ENCODE measurements at places on chromosomes 4 and X. TPM values are rescaled to one million over a fixed set of nuclear protein-coding genes. Genes with fewer than 3 reads are reported as not detected.

DNA sequence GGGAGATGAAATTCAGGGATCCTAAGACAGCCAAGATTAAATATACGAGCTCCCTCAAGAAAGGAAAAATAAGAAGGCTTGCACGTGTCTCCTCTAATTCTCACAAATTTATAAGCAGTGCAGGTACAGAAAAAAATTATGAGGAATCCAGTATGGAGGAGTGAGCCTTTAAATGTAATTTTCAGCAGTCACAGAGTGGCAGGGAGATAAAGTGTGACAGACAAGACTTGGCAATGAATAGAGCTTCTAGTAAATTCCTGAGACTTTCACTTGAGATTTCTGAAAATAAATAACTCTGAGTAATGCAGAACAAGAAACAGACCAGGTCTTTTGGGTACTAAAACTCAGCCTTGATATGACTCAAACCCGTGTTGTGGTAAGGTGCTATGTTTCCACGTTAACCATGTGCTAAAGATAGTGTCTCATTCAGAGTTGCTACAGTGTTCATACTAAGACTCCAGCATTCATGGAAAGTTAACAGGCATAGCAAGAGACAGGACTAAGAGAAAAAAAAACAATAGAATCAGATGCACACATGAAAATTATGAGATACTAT lies 119.8 kb downstream of the SPOCK3 start:
- no peak for DNase-seq

ESX1 gene
- 1.6 TPM for total RNA-seq

CXCL3 gene
- not detected for total RNA-seq

GRCh38 chr4:73499996-73500765 lies 18.6 kb downstream of the AFM start:
- no peak for DNase-seq

GRCh38 chr4:142081025-142081424 lies 444.6 kb downstream of the IL15 start:
- no peak for DNase-seq

SYNPO2 gene
- total RNA-seq = 0.87 TPM

DNA sequence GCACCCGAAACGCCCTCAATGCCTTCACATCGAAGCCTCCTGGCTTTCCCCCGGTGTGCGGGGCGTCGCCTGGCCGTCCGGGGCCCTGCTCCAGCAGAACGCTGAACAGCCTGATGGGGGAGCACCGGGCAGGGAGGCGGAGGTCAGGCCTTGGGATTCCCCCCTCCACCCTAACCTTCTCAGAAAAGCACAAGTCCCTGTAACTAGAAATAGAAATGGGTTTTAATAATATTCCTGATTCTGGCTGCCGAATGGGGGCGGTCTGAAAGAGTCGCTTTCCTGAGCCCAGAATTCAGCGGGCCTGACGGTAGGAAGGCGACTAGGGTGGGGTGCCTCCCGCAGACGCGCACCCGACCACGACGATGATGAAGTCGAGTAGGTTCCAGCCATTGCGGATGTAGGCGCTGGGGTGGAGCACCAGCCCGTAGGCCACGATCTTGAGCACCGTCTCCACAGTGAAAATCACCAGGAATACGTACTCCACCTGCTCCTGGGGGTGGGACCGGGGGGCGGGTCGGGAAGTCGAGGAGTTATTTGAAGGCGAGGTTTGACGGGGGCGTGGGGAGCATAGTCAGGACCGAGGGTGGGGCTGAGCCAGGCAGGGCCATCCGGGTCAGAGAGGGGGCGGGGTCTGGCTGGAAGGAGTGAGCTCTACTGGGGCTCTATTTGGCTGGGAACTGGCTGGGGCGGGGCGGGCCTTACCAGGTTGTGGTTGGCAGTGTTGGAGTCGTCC lies 2.5 kb downstream of the CACNA1F start:
- DNase-seq = peak; percentile 50

DNA sequence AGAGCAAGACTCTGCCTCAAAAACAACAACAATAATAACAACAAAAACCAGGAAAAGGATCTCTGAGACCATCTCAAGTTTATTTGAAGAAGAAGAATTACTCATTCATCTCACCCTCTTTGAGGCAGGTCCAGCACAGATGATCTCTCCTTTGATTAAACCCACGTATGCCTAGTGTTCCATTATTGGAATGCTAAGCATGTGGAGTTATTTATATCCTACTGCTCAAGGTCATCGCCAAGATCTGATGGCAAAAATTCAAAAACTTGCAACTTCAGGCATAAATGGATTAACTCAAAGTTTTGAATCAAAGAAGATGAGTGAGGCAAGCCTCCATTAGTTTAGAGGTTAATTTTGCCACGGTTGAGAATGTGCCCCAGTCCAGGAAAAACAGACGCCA lies 184.2 kb downstream of the DHRSX start:
- DNase-seq = no peak

GRCh38 chr4:73609706-73610105 lies 10.5 kb downstream of the RASSF6 start:
- no peak for DNase-seq

DNA sequence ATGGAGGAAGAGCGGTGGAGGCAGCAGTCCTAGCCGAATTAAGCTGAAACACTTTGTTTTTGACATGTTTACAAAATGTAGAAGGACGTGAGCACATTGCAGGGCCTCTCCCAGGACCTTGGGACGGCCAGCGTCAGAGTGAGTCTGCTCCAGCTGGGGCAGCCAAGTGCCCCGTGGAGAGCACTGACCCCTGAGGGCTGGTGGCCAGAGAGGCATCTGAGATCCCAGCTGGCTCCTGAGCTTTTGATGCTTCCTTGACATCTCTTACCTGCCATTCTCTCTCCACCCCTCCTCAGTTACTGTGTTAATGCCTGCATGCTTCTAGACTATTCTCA lies 24.7 kb downstream of the NAT8L start:
- DNase-seq = no peak

GRCh38 chrX:103063918-103064434 lies at the start of gene BEX1:
Gene BEX1, minus strand, starts transcription at chrX:103064171. Its CDS starts 897 bp downstream, at chrX:103063274.
- no peak for DNase-seq

GRCh38 chr4:40307627-40308497 lies 27.3 kb upstream of the CHRNA9 start:
- no peak for DNase-seq

DNA sequence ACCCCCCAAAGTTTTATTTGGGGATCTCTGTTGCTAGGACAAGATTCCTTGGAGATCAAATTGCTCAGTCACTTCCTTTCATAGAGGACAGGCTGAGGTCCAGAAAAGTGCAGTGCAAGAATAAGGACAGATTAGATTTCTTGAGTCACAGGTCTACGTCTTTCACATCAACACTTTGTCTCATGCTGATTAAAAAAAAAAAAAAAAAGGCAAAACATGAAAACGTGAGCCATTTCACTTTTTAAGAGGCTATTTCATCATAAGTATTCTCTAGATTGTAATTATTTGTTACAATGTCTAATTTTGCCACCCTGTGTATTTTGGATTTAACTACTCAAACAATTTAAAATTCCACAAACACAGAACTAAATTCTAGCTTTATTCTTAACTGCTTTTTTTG lies 647.0 kb downstream of the TRAM1L1 start:
- DNase-seq = no peak

DNA sequence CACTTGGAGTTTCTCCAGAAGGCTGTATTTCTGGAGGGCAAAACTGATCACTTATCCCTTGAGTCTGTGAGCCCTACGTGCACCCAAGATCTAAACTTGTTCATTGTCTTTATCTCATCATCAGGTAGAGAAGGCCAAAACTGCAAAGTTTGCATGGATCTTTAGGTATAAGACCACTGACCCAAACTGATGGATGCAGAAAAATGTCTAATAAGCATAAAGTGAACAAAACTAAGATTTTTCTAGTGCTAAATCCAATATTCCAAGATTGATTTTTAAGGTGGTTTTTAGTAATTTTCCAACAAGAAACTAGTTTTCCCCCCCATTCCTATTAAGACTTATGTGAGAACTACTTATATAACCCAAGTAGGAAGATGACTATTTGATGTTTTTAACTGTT lies 2.0 kb downstream of the TMSB15A start:
- no peak for DNase-seq

DNA sequence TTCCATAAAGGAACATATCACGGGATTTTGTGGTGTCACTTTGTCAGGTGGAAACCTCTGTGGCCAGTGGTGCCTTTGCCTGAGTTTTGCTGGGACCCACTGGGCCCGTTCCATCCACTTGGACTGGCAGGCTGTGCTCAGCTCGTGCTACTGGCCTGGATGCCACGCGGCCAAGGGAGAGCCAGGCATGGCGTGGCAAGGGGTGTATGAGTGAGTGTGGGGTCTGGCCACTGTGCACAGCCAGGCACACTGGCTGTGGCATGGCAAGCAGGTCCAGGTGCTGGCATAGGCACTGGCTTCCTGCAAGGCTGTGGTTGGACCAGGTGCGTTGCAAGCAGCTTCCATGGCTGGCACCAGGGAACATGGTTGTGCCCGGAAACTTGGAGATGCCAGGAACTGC lies 60.8 kb downstream of the TBCK start:
- no peak for DNase-seq

DNA sequence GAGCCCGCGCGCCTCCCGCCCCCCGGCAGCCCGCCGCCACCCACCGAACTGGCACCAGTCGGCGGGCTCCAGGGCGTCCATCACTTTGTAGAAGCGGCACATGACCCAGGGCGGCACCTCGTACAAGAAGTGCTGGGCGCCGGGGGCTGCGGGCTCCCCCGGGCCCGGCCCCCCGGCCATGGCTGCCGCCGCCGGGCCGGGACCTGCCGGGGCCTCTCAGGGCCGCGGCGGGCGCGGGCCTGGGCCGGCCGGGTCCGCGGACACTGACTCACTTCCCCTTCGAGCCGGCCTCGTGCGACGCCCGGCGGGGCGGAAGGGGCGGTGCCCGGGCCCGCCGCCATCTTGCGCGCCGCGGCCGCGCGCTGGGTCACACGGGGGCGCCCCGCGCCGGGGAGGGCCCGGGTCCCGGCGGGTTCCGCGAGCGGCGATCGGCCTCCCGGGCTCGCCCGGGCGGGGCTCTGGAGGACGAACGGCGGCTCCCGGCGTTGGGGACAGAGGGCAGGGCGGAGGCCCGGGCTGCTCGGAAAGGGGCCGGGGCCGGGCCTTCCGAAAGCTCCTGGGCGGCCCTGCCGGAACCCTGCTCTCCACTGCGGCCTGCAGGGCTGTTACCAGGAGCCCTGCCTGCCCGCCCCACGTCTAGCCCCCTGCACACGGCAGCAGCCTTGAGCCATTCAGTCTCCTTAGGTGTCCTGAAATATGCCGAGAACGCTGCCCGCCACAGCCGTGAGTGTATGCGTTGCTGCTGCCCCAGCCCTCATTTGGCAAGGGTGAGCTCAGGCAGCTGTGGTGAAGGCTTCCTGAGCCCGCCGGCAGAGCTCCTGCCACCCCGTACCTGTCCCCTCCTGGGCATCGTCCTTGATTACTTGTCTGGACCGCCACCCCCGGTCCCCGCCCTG lies at the start of gene IRAK1:
Gene IRAK1 (minus strand): TSS at position 270 of the 896 bp plus-strand sequence. CDS start 90 bp downstream, at position 180.
- peak; percentile 42 for DNase-seq

DNA sequence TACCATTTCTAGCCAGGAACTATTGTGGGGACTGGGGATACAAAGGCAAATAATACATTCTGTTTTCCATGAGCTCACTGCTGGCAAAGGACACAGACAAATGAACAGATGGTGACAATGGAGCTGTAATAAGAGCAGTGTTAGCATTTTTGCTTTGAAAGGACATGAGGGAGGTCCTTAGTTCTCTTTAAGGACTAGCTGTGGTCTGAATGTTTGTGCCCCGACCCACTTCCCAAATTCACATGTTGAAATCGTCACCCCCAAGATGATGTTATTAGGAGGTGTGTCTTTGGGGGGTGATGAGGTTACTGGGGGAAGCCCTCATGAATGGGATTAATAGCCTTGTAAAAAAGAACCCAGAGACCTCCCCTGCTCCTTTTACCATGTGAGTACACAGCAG lies 30.3 kb downstream of the CCNG2 start:
- DNase-seq = no peak

DNA sequence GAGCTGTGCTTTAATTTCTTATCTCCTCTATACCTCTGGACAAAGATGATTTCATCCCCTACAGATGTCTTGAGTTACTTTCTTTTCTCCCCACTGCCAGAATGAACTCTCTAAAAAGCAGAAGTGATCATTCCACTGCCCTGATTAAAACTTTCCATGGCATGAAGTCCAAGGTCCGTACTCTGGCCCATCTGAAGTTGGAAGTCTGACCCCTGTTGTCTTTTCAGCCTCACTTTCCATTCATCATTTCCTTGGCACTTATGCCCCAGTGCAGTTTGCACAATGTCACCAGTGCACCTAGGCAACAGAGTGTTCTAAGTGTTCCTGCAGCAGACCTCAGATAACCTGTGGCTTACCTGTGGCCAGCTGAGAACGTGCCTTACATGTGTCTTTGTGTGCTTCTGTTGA lies 242.4 kb downstream of the FRAS1 start:
- no peak for DNase-seq

- DNase-seq = no peak
Measured at GRCh38 chr4:16384576-16384975, 158.3 kb upstream of the TAPT1 start.

DNA sequence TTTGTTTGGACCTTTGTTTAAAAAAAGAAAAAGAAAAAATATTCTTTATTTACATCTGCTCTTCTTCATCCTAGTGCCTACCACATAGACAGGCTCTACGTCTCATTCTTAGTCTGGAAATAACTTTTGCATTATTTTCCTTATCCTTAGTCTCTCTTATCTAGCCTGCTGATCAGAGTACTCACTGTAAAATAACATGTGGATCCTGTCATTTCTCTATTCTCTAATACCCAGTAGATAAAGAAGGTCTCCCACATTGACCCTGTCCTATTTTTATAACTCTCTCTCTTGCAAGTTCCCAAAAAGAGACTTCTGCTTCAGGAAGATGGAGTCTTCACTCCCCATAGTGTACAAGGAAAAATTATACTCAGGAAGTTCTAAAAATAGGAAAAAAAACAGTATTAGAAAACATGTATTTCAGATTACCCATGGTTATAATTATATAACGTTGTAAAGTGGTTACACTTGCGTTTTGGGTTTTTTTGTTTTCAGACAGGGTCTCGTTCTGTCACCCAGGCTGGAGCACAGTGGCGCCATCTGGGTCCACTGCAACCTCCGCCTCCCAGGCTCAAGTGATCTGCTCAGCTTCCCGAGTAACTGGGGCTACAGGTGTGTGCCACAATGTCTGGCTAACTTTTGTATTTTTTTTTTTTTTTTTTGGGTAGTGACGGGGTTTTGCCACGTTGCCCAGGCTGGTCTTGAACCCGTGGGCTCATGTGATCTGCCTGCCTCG lies 23.8 kb downstream of the ZFX start:
- DNase-seq = no peak

GRCh38 chr4:93684571-93684970 lies 144.0 kb upstream of the ATOH1 start:
- no peak for DNase-seq

FAM149A gene
- 0.80 TPM for total RNA-seq

DNA sequence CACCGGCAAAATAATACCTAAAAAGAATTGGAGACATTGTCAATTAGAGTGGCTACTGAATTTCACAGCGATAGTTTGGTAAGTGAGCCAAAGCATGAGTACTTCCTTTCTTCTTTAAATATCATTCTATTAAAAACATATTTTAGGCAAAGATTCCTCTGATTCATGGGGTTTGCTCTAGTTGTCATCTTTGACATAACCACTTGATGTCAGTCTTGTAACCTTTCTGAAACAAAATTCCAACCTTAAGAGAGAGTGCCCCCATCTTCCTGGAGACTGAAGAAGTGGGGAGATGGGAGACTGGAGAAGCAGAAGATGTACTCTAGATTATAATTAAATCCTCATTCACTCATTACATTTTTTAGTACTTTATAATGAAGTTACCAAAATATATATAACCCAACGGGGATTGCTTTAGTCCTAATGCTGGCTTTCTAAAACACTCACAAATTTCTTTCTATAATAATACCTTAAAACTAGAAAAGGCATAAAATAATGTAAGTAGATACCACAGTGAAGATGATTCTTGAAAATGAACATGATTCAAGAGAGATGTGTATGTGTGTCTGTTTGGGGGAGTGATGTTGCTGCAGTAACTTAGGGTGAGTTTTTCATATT lies 96.4 kb downstream of the EMCN start:
- DNase-seq = no peak

NIPAL1 gene
- total RNA-seq = 7.0 TPM
